ENCODE measurements at places on chromosomes 16 and 17.

- no peak for DNase-seq
Measured at GRCh38 chr17:35683591-35683990, 47.8 kb upstream of the RASL10B start.

DNA sequence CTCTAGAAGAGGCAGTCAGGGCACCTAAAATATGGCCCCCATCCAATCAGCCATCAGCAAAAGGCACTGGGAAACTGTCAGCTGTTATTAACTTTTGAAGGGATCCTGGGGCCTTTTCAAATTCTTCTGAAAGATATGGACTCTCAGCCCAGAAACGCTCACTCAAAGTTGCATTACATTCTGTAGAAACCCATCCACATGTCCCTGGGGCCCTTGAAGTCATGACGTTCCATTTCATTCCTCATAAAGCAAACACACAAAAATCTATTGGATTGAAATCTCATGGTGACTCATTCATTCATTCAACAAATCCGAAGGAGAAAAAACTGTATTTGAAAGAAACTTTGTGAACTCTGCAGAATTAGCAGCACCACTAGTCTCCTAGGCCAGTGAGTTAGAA, 215.3 kb downstream of the C16orf95 start:
- DNase-seq = no peak

- DNase-seq = no peak
Measured at GRCh38 chr17:82912484-82913089, 72.8 kb upstream of the ZNF750 start.

- DNase-seq = no peak
Measured at GRCh38 chr16:57469046-57469445, 6.6 kb downstream of the POLR2C start.
